ENCODE measurements at places on chromosomes 4 and X.

DNA sequence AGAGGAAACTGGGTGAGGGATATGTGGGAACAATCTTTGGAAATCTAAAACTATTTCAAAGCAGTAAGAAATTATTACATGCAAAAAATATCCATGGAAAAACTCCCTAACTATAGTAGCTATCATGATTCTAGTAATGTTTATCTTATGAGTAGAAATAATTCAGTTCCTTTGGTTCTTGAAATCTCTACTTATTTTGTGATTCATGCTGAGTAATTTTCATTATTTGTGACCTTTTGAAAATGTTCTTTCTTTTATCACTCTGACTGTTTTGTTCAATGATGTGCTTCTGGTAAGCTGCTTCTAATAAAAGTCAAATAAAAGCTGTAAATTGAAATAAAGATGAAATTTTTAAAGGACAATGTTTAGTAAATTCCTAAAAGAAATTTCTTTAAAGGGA, 40.4 kb upstream of the MAGEB10 start:
- no peak for DNase-seq

- DNase-seq: no peak
Observed at GRCh38 chr4:177441061-177441802, 1.0 kb downstream of the AGA start.

DNA sequence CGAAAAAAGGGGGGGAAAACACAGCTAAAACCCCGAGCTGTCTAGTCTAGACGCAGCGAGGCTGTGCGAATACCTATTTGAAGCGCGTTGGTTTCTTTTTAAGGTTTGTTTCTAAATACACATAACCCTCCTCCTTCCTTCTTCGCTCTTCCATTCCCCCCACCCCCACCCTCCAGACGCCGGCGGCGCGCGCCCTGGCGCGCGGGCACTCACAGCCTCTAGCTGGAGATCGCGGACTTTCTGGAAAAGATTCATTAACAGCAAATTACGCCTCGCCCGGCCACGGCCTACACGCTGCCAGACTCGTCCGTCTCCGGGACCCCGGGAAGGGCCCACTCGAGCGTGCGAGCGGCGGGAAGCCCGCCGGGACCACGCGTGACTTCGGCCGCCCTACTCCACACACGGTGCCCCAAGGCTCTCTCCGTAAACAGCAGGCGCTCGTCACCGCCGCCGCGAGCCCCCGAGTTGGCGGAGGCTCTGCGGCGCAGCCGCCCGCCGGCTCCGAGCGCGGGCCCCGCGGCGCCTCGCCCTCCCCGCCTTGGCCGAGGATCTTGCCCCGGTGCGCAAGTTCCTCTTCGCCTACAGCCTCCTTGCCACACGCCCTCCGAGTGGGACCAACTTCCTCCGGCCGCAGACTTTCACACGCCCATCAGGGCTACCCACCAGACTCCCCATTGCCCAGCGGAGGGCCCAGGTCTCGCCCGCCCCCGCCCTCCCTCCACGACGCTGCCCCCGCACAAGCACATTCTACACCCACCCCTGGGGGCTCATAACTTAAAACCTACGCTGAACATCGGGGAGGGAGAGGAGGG, 2.0 kb downstream of the BCOR start:
- no peak for DNase-seq

DNA sequence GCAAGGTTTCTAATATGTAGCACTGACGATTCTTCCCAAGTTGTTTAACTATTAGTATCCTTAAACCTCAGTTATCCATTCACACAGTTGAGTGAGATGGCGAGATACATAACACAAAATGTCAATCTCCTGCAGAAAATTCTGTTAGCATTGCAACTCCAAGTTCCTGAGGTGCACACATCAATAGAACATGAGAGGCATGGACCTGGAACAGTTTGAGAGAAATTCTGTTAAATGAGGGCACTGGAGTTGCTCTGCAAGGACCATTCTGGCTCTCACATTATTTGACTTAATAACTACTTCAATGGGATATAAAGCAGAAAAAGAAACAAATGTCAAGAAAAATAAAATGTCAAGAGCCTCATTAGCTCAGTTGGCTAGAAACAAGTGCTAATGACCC, 301.2 kb upstream of the DIAPH2 start:
- DNase-seq: no peak

- DNase-seq: peak; percentile 50
Observed at GRCh38 chr4:102819588-102820365, 7.6 kb downstream of the UBE2D3 start.

DNA sequence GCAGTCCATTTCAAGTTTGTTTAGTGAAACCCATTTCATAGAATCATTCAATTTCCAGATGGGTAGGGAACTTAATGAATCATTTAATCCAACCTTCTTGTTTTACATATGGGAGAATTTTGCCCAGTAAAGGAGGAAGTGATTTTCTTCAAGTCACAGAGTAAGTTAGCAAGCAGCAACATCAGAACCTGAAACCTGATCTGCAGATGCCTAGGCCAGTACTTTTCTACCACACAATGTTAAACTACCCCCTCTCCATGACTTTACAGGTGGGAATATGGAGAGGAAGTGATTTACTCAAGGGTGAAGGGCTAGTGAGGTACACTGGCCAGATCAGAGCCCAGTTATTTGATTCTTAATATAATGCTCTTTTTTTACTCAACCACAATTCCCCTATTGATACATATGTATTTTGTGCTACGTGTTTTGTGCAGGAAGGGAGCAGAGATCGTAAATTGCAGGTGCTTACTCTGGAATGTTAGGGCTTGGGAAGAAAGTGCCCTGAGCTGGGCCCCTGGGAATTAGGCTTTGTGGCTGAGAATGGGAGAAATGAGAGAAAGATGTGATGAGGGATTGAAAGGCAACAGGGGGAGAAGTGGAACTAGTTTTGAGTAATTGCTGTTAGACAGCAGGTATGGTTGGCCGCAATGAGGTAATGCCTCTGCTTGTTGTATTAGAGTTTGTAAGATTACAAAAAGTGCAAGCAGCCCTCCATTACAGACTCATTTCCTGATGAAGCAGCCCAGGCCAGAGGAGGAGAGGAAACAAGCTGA, 6.8 kb downstream of the LHFPL1 start:
- no peak for DNase-seq

GRCh38 chrX:104319346-104319745, 64.6 kb upstream of the ESX1 start:
- no peak for DNase-seq

- DNase-seq: no peak
Observed at GRCh38 chrX:40262157-40263013, 164.6 kb upstream of the BCOR start.

- no peak for DNase-seq
Observed at GRCh38 chr4:15682242-15683142, 865 bp downstream of the FAM200B start.

GRCh38 chr4:155887847-155888570, 15.5 kb upstream of the TDO2 start:
- DNase-seq: no peak

DNA sequence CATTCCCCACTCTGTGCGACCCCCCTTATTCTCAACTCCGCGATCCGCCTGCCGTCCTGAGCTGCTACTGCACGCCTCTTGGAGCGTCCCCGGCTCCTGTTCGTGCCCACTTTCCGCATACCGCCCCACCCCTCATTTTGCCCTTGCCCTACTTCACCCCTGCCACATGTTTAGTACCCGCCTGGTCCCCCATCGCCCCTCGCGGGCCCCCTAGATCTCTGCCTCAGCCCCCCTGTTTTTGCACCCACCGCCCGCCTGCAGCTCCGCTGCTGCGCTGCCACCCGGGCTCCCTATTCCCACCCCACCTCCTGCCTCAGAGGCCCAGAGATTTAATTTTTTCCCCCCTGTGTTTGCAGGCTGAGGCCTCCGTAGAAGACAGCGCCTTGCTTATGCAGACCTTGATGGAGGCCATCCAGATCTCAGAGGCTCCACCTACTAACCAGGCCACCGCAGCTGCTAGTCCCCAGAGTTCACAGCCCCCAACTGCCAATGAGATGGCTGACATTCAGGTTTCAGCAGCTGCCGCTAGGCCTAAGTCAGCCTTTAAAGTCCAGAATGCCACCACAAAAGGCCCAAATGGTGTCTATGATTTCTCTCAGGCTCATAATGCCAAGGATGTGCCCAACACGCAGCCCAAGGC, 1.4 kb downstream of the MAGED1 start:
- no peak for DNase-seq

DNA sequence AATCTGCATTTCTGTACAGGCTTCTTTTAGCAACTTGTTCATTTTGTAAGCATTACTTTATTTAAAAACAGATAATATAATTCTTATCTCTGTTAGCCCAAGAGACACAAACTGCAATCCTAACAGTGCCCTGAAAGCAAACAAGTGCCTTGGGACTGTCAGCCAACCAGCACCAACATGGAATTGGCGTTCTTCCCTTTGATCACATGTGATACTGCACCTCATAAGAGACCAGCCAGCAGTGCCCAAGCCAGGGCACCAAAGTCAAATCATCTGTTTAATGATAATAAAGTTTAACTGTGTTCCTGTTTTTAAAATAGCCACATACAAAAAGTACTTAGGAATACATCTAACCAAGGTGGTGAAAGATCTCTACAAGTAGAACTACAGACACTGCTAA, 223.2 kb downstream of the PRDM5 start:
- no peak for DNase-seq

DNA sequence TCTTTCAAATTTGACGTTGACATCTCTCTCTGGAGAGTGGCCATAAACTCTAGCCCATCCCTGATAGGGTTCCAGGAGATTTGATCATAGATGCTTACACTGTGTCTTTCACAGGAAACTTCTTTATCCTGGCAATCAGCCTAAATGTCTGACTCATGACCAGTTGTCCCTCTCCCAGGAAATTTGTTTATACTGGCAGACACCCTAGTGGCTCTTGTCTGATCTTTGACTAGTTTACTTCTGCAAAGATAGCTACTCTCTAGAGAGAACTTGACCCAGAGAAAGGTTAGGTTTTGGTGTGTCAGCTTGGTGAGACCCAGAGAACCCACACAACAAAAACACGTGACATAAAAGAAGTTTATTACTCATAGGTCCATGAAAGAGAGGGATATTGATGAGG, 509.8 kb downstream of the CENPC start:
- no peak for DNase-seq

DNA sequence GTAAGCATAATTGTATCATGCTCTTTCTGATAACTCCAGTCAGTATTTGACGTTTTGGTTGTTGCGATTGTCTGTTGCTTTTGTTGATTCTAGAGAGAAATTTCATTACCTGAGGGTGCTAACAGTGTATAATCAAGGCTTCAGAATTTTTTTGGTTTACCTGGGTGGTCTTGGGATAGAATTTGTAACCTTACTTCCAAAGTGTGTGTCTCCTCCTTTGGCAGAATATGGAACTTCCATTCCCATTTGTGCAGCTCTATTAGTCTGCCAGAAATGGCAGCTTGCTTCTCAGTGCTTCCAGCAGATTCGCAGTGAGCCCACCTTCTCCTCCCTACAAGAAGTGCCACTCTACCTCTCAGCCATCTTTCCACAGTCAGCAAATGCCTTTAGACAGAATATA, 5.3 kb downstream of the COPS4 start:
- DNase-seq: no peak

GRCh38 chr4:41963105-41963504, 18.5 kb upstream of the DCAF4L1 start:
- DNase-seq: no peak

GRCh38 chrX:104347860-104348259, 93.1 kb upstream of the ESX1 start:
- DNase-seq: no peak

- no peak for DNase-seq
Observed at GRCh38 chr4:122243785-122244184, 91.7 kb downstream of the BLTP1 start.

GRCh38 chr4:173852775-173853174, 322.7 kb upstream of the HAND2 start:
- DNase-seq: no peak

DNA sequence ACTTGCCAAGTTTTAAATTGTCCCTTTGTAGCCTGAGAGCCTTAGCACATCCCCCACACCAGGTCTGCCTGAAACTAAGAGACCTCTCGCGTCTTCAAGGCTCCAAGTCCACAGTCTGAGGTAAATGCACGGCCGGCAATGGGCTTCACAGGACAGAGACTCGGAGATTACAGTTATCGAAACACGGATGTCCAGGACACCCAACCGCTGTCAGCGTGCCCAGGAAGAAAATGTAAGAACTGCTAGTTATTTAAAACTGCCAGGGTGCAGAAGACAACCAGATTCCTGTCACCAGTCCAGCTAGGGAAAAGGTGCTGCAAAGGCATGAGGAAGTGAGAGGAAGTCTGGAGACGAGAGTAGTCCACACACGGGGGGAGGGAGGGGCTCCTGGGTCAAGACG, 28.9 kb downstream of the ZNF827 start:
- DNase-seq: no peak

GRCh38 chr4:140673729-140674128, 82.5 kb downstream of the TBC1D9 start:
- DNase-seq: no peak

- DNase-seq: no peak
Observed at GRCh38 chr4:113436360-113436759, 325.2 kb downstream of the CAMK2D start.

DNA sequence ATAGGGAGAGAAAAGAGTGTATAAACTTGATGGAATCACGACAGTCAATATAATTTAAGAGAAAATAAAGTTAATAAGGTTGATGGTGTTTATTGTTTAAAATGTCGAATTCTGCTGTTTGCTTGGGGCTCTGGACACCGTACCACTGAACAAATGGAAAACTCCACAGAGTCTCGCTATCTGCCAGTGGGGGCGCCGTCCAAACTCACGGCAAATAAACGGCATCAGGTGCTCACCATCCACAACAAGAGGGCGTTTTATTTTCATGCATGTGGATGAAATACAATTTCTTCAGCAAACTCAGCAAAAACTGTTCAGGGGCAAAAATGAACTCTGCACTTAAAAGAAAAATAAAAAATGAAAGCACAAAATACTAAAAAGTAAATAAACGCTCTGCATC, 46.6 kb upstream of the FAM47C start:
- DNase-seq: no peak

- DNase-seq: no peak
Observed at GRCh38 chrX:131139072-131139471, 80.9 kb downstream of the ARHGAP36 start.

GRCh38 chrX:149497626-149498025, 7.5 kb downstream of the IDS start:
- no peak for DNase-seq

GRCh38 chr4:169906104-169906503, 120.1 kb downstream of the MFAP3L start:
- DNase-seq: no peak

DNA sequence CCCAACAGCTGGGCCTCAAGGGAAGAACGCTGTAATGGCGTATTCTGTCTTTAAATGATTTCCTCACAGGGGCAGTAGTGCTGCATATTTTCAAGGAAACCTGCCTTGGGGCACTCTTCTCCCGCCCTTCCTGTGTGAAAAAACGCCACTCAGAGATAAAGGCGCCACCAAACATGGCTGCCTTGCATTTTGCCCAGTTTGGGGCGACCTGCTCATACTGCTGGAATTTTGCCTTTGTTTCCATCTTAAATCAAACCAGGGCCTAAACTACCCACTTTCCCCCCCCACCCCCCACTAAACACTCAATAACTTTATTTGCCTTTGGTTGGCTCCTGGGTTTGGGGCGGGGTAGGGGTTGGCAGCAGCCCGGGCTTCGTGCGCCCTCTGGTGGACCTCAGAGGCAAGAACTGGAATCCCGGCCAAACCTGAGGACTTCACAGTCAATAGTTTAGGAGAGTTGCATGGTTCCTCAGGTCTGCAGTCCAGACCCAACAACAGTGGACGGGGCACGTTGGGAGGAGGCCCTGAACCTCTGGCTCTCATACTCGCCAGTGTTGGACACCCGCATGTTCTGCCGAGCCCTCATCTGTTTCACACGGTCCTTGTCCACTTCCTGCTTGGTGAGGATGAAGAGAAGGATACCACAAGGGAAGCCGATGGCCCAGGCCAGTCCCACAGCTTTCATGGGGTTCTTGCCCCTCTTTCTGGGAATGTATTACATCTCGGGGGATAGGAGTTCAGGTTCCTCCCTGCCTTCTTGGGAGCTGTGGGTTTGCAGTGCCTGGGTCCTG, 220.1 kb upstream of the STK26 start:
- no peak for DNase-seq

Data from central memory CD8-positive, alpha-beta T cell (primary cell).